ENCODE measurements at places on chromosomes 3 and 15. TPM values are rescaled to one million over a fixed set of nuclear protein-coding genes. Genes with fewer than 3 reads are reported as not detected.

GRCh38 chr3:24303057-24303754 is 191.4 kb downstream of the THRB start:
- H3K4me3 ChIP-seq, result no peak overlapping the region
- no peaks in the 10 kb centered on the region for H3K36me3 ChIP-seq
- no peak for DNase-seq
- H3K27me3 ChIP-seq, result no peaks in the 10 kb centered on the region
- H3K27ac ChIP-seq, result no peak overlapping the region
- peaks cover 34% of the 10 kb centered on the region for H3K4me1 ChIP-seq

DNA sequence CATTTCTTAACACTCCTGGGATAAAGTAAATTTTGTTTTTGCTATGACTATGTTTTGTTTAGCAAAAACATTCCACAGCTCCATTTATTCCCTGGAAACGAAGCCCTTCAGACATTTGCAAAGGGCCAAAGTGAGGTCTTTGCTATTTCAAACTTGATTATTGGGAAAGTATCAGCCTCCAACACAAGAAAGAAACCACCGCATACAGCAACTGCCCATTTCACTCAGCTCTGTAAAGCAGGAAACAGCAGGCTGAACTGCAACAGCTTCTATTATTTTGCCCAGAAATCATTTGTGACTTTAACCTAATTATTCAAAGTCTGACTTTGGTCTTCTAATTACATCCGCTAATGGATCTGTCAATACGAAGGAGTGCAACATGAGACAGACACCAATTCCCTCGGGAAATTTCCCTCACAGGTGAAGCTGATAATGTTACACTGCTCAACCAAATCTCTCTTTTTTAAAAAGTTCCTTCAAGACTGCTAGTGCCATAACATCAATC is 72.1 kb downstream of the RFTN1 start:
- no peak overlapping the region for H3K4me3 ChIP-seq
- peak overlapping the region; percentile 79 for H3K27ac ChIP-seq
- H3K27me3 ChIP-seq, result no peaks in the 10 kb centered on the region
- no peaks in the 10 kb centered on the region for H3K36me3 ChIP-seq
- peaks cover 64% of the 10 kb centered on the region for H3K4me1 ChIP-seq
- DNase-seq, result no peak

Gene LDHAL6B
- not detected for total RNA-seq

Gene CACNA2D3
- 21.2 TPM for total RNA-seq

Gene CLEC3B
- 80.8 TPM for total RNA-seq
